Non-pigmented ciliary epithelial cell (primary cell): ENCODE measurements at places on chromosomes 2 and 18.
A peak's percentile ranks its signal among the peaks of the same experiment; 100 is the strongest.

DNA sequence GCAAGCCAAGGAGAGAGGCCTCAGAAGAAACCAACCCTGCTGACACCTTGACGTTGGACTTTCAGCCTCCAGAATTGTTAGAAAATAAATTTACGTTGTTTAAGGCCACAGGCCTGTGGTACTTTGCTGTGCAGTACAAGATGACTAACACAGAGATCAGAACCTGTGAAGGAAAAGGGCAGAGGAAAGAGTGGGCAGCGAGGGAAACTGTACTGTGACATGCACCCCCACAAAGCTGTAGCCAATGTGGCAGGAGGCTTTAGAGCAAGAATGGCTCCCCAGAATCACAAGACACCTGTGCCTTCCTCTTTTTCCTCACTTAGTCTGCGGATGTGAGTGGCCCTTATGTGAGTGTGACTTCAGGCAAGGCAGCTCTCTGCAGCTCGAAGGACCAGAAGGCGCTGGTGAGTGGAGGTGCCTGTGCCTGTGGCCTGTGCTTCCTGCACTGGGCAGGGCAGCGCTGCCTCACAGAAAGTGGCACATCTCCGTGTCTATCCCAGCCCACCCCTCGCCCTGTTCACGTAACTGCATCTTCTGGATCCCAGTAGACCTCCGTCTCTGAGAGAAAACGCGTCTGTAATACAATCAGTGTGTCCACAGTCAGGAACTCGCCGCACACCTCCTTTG lies 89.5 kb downstream of the MRPS9 start:
- DNase-seq: no peak

DNA sequence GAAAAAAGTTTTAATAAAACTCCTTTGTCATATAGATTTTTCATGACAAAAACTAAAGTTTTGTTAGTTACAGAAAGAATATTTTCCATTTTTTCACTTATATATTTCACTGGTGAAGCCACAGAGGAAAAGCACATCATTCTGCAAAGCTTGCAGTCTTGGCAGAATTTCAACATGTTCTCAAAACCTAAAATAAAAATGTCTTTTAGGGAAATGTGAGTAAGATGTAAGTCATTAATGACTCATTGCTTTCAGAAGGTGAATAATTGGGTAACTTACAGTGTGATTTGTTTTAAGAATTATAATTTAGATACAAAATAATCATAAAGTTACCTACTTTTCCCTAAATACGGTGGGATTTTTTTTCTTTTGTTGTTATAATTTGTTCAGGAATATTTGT lies 43.4 kb upstream of the TNFRSF11A start:
- DNase-seq: peak; percentile 68

- DNase-seq: peak; percentile 50
These were observed 348.7 kb upstream of the GALNT5 start for GRCh38 chr2:156908825-156909224.

GRCh38 chr2:54428108-54428831 lies 27.9 kb upstream of the SPTBN1 start:
- no peak for DNase-seq

DNA sequence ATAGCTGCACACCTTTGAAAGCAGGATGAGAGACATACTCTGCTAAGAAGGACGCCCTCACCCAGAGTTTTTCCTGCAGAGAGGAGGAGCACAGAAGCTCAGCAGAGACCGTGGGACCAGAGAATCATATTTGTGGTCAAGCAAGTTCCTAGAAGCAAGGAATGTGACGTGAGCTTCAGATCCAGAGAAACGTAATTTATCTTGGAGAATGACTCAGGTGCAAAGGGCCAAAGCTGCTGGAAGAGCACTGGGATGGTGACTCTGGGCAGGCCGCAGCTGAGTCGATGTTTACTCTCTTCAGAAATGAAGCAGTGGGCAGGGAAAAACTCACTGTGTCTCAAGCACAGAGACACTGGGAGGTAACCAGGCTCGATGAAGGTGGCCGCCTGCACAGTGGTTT lies 50.1 kb upstream of the IGFBP2 start:
- peak; percentile 79 for DNase-seq

GRCh38 chr2:121390082-121390692 lies 105.2 kb upstream of the TFCP2L1 start:
- no peak for DNase-seq

GRCh38 chr2:12050396-12050795 lies 304.0 kb downstream of the LPIN1 start:
- peak; percentile 69 for DNase-seq

DNA sequence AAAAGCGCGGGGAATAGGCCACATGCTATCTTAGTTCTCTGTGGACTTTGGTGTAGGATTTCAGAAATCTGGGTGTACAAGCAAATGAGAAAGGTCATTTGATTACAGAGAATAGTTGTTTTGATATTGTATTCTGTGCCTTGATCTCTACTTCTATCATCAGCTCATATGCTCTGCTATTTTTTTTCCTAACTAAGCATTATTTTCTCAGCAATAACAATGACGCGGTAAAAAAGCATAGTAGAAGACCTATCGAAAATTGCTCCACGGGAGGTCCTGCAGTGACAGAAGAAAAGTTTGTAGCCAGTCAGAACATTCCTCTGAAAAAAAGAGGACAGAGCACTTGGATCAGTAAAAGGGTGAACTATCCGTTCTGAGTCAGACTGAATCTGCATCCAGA lies 2.8 kb upstream of the SETBP1 start:
- DNase-seq: no peak

DNA sequence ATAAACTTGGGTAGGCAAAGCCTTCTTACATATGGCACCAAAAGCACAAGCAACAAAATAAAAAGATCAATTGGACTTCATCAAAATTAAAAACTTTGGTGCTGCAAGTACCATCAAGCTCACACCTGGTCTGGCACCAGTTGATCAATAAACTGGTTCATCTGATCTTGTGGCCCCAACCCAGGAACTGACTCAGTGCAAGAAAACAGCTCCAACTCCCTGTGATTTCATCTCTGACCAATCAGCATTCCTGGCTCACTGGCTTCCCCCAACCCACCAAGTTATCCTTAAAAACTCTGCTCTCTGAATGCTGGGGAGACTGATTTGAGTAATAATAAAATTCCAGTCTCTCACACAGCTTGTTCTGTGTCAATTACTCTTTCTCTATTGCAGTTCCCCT lies 8.4 kb downstream of the EPG5 start:
- DNase-seq: no peak

- no peak for DNase-seq
These were observed 58.4 kb upstream of the RTN4 start for GRCh38 chr2:55108456-55109160.

DNA sequence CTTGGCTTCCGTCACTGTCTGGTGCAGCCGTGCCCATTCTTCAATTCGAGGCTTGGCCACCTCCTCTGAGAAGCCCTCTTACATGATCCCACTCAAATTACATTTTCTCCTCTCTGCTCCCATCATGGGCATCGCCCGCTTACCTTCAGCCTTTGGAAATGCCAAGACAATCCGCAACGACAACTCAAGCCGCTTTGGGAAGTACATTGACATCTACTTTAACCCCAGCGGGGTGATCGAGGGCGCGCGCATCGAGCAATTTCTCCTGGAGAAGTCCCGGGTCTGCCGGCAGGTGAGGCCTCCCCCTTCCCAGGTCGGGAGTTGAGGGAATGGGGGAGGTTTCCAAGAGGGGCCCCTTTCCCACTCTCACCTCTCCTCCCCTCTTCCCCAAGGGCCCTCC lies 38.3 kb downstream of the MYO7B start:
- DNase-seq: no peak

GRCh38 chr2:8256905-8257304 lies 425.0 kb upstream of the ID2 start:
- DNase-seq: no peak

- peak; percentile 67 for DNase-seq
These were observed 35.7 kb downstream of the CDC42EP3 start for GRCh38 chr2:37635504-37636380.

DNA sequence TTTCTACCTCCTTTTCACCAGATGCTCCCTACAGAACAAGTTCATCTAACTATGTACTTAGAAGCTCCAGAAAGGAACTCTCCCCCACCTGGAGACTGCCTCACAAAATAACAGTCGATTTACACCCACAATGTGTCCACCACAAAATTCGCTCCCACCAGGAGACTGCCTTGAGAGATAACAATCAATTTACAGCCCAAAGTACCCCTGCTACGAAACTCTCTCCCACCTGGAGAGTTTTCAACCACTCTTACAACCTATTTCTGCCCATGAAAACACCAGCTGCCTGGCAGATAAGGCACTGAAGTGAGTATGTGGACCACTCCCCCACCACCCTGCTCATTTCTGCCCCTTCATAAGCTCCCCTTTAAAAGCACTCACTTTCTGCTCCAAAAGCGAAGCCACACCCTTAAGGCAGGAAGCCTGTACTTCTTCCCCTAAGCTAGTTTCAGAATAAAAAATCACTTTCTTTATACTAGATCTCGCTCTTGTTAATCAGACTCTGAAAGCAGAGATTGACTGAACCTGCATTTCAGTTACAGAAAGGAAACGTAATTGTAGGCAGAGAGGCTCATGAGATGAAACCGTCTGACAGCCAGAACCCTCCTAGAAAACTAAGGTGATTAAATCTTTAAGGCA lies 94.4 kb upstream of the RBBP8 start:
- DNase-seq: no peak

GRCh38 chr2:152492131-152492530 lies 157.2 kb downstream of the FMNL2 start:
- no peak for DNase-seq

DNA sequence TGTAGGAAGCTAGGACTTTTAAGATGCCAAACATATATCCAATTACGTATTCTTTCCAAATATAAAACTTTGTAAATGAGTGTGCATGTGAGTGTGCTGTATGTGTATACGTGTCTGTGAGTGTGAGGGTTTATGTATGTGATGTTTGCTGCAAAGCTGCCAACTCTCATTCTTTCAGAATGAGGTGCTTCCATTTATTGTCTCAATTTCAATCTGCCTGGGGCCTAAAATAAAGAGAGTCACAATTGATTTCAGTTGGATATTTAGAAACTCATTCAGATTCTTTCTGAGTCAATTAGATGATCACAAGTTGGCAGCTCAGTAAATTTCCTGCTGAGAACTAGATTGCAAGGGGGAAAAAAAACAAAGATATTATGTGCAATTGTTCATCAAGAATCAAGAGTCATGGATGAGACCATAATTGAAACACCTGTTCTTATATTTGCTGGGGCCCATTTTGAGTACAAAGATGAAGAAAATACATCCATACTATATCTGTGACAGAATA lies 621.2 kb upstream of the ACVR2A start:
- DNase-seq: no peak

- no peak for DNase-seq
These were observed 34.7 kb downstream of the RASGRP3 start for GRCh38 chr2:33511141-33511540.

GRCh38 chr2:133194362-133194655 lies 374.0 kb downstream of the NCKAP5 start:
- DNase-seq: no peak

- no peak for DNase-seq
These were observed 34.2 kb upstream of the BAZ2B start for GRCh38 chr2:159650574-159650973.

DNA sequence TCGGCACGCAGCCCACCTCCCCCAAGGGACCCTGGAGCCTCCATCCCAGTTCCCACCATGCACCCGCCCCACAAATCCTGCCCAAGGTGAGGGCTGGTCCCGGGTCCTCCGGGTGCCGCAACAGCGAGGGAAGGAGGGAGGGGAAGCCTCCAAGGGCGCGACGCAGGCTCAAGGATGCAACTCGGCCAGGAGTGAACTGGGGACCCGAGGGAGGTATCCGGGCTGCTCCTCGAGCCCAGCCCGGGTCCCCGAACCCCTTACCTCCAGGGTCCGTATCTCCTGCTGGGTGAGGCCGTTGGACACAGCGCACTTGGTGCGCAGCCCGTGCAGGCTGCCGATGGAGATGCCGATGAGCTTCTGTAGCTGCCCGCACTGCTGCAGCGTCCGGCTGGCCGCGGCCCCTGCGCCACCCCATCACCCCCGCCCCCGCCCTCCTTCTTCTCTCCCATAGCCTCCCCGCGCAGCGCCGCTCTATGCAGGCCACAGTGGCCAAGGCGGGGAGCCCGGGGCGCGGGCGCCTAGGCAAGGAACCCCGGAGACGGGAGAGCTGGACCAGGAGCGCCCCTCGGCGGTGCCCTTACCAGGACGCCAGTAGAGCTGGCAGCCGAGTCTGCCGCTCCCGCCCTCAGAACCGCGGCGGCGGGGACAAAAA lies 124.1 kb downstream of the ANKRD30BL start:
- DNase-seq: no peak

DNA sequence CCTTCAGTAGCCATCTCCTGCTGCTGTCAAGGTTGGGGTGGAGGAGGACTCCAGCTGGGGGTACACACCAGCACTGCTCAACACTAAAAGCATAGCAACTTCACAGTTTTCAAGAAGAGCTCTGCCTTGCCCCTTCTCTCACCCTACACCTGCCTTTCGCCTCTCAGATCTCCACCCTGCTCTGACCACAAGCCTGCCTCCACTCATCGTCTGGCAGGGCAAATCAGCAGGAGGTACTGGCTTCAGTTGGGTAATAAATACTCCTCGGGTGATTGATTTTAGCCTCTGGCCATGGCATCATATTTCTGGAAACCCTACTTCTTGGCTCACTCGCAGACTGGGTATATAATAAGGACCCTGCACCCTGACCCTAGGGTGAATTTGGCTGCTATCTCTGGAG lies 3.1 kb upstream of the PRKAG3 start:
- DNase-seq: no peak
